ENCODE measurements at places on chromosomes 16 and 17.

- no peak for DNase-seq
Measured at GRCh38 chr17:29020576-29020975, 14.7 kb upstream of the SEZ6 start.

GRCh38 chr17:3890082-3890877, 2.6 kb downstream of the CAMKK1 start:
- no peak for DNase-seq

DNA sequence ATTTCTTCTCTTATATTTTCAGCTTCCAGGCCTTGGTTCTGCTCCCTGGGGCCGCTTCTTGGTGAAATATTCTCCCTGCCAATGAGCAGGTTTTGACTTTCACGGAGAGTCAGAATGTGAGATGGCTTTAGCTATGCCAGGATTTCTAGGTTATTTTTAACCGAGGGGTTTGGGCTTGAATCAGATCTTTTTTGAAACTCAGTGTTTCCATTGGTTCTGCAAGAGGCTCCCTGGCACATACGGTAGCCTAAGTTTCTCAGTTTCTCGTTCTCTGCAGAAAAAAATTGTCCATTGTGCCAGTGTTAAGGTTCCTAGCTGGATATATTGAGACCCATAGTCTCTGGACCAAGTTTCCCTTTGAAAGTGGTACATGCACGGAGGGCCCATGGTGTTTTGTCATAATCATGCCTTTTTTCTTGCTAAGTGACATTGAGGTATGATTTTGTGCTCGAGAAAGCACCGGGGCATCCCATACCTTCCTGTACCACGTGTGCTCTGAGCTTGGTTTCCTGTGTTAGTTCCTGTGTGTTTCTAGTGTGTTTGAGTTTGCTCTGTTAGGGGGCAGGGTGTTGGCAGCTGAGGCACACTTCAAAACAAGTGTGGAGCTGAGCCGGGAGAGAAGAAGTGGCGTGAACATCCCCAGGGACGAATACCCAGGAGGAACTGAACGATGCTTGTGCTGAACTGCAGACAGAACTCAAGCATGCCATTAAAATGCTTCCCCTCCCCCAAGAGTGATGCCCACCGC, 127.2 kb downstream of the HS3ST3B1 start:
- DNase-seq = no peak

DNA sequence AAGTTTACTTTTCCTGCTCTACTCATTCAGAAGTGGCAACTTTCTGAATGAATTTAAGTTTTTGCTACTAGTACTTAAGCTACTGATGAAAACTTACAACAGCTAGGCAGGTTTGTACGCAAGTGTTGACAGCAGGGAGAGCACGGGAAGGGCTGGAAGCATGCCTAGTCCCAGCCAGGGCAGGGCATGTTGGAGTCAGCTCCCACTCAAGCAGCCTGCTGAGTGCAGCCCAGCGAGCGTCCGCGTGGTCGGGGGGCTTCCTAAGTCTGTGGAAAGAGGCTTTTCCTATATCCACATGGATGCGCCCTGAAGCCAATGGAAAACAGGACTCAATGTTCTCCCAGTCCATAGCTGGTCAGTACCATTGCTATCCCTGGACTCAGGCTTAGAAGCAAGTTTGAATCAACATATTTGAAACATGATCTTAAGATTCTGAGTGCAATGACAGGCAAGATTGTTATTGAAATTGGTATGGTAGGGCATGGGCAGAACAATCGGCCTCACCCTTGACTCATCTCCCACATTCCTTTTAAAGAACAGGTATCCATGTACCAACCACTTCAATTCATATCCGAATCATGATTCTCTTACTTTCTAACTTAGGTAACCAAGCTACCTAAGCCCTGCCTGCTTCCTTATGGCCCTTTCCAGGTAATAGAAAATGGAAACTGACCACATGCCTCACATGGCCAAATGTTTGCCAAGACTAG, 22.5 kb downstream of the CYB5D2 start:
- DNase-seq = no peak

GRCh38 chr16:9946022-9946720, 236.1 kb downstream of the GRIN2A start:
- DNase-seq = no peak

- no peak for DNase-seq
Measured at GRCh38 chr16:47144559-47144877, 773 bp upstream of the NETO2 start.

DNA sequence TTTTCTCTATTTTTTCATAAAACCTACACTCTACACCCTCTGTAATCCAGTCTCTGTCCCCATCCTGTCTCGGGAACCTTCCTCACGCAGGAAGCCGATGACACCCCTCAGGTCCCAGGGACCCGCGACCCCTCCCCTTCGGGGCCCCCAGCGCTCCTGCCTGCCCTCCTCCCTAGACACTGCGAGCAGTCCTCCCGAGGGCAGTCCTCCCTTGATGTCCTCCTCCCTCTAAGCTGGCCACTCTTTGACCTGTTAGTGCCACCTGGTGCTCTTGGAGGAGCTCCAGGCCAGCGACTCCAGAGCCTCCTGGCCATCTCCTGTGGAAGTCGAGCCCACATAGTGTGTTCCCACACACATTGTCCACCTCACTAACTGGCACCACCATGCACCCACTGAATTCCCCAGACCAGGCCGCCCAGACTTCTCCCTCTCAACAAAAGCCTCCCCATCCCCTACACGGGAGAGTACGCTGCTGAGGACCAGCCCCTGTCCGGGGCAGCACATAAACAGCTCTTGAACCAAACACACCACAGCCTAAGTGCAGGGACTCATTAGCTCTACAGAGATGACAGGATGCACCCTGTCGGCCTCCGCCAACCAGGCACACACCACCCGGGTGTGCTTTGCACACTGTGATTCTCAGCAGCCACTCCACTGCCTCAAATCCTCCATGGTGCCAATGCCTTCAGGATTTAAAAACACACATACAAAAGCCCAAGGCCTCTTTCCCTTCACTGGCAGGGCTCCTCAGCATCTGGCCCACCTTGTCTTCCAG, 9.3 kb downstream of the OSBPL7 start:
- DNase-seq = no peak

GRCh38 chr17:2796164-2797125, at the start of gene RAP1GAP2:
TSS of gene RAP1GAP2 (plus strand) at chr17:2796438. CDS start at chr17:2796528, 90 bp downstream.
- DNase-seq = no peak

GRCh38 chr16:29765167-29766032, 12.7 kb upstream of the ZG16 start:
- DNase-seq = no peak

DNA sequence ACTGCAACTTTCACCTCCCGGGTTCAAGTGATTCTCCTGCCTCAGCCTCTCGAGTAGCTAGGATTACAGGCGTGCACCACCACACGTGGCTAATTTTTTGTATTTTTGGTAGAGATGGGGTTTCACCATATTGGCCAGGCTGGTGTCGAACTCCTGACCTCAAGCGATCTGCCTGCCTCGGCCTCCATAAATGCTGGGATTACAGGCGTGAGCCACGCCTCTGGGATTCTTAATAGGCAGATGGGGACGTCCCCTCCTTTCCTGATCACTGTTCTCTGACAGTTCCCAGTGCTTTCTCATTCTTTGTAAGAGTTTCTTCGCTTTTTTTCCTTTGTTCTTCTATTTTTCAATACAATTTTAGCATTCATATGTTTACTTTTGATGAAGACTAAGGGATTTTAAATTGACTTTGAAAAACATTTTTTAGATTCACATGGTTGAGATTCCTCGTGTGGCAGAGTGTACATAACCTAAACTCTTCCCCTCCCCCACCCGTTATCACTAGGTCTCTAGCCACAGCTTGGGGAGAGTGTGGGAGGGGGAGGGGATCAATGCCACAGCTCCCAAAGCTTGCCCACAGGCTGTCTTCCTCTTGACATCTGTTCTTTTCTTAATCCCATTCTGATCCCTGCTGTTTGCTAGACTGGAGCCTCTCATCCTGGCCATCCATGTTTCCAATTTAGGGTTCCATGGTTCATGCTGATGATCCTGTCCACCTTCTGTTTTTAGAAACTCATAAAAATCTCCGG, 11.0 kb downstream of the ADORA2B start:
- DNase-seq = no peak

GRCh38 chr17:82627405-82627804, 20.8 kb downstream of the WDR45B start:
- no peak for DNase-seq

GRCh38 chr16:23008041-23008440, 141.2 kb downstream of the USP31 start:
- no peak for DNase-seq

- no peak for DNase-seq
Measured at GRCh38 chr17:18253187-18253884, 5.2 kb downstream of the FLII start.

DNA sequence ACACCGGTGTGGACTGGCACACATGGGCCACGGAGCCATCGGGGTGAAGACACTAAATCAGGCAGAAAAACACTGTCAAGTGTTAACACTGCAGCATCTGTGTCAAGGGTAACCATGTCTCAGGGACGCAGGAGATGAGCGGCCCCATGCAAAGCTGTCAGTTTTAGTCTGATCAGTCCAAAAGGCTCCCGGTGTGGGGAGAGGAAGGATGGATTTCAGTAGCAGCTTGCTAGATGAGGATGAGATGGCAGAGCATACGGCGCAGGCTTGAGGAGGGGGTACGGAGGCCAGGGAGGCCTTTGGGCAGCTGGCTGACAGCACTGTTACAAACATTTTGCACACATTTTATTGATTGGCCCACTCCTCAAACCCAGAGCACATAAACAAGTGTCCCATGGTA, 98.1 kb downstream of the GNAO1 start:
- no peak for DNase-seq
